ENCODE measurements at places on chromosomes 1 and 21. TPM values are rescaled to one million over a fixed set of nuclear protein-coding genes. Genes with fewer than 3 reads are reported as not detected.

ELK4 gene
- 70.3 TPM for total RNA-seq

ZNF593OS gene
- total RNA-seq = not detected

LRRC3 gene
- total RNA-seq = 1.0 TPM

GNG4 gene
- 4.5 TPM for total RNA-seq

SNAP47 gene
- 25.5 TPM for total RNA-seq

KPRP gene
- not detected for total RNA-seq
